ENCODE measurements at places on chromosomes 3 and 15.

DNA sequence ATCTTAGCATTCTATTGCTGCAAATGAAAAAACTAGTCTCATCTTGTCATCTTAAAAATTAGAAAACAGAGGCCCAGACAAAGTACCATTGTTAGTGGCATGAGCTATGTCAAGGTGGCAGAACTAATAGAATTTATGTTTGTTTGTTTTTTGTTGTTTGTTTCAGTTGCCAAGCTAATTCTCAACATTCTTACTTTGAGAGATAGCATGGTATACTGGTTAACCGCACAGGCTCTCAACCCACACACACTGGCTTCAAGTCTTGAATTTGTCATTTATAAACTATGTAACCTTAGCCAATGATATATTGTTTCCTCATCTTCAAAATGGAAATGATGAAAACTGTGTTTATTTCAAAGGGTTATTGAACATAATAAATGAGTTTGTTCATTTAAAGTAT, 367.6 kb upstream of the PLSCR5 start:
- peak; percentile 15 for DNase-seq

- no peak for DNase-seq
These were observed 27.2 kb upstream of the LMOD3 start for GRCh38 chr3:69149586-69149985.

DNA sequence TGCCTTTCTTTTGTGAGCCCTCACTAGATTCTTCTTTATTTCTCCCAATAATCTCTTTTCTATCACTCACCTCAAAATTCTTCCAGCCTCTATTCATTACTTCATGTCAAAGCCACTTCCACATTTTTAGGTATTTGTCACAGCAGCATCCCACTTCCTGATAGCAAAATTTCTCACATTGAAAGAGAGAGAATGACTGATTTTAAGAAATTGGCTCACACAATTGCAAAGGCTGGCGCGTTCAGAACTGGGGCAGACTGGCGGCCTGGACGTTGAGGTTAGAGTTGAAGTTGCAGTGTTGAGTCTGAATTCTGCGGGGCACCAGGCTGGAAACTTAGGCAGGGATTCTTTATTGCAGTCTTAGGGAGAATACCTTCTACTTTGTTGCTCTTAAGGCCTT, 117.9 kb downstream of the LRRC28 start:
- no peak for DNase-seq

GRCh38 chr15:70492240-70493177, 270.8 kb downstream of the UACA start:
- peak; percentile 90 for DNase-seq

DNA sequence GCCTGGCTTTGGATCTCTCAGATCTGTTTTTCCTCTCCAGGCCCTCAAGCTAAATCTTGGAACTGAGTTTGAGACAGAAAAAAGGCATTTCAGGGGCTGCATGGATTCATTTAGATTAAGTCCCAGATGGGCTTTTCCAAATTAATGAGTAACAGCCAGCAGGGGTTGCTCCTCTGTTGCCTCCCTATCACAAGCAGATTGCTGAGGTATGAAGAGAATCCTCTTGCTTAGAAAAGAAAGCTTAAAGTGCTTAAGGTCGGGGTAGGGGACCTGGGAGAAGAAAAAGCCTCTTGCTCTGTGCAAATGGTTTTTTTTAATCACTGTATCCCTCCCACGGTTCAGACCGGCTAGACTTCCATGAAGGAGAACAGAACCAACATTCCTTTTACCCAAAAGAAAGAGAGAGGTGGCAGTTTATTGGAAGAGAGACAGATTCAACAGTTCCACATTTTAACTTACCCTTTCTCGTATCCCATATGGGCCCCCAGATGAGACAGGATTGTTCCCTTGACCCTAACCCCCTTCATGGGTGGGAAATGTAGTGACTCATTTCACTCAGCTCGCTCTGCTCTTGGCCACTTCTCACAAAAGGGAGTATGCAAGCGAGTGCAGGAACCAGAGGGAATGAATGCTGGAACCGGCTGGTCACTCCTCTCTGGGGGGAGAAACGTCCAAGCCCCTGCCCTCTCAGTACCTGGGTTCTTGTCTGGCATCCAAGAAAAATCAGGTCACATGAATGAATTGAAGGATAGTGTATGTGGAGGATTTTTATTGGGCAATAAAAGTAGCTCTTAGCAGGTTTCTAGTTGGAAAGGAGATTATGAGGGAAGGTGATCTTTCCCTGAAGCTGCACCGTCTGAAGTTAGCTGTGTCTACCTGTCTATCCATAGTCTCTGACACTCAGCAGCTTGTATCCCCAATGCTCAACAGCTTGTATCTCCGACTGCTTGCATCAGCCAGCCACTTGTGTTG, 745.2 kb downstream of the SI start:
- DNase-seq, result peak; percentile 9

- no peak for DNase-seq
These were observed 25.1 kb downstream of the ALDH1L1 start for GRCh38 chr3:126155280-126155640.

GRCh38 chr15:101167753-101168462, 83.9 kb downstream of the CHSY1 start:
- DNase-seq, result peak; percentile 64

DNA sequence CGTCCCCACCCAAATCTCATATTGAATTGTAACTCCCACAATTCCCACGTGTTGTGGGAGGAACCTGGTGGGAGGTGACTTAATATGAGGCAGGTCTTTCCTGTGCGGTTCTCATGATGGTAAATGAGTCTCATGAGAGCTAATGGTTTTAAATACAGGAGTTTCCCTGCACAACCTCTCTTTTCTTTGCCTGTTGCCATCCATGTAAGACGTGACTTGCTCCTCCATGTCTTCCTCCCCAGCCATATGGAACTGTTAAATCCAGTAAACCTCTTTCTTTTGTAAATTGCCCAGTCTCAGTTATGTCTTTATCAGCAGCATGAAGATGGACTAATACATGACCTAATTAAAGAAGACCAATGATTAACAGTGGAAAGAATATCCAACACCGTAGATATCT, 56.6 kb downstream of the SSR3 start:
- no peak for DNase-seq

DNA sequence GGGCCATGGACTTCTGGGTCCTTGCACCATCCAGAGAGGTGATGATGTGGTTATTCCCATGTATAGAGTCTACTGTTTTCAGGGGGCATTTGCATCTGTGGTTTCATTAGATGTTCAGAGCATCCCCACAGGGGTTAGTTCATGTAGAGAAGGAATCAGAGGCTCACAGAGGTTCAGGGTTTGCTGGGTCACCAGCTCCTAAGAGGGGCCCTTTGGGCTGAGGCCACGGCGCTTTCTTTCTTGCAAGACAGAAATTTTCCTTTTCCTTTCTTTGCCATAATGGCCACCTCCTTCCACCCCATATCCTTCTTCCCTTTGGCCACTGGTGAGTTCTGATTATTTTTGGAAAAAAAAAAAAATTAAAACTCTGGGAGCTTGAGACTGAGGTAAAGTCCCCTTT, 62.3 kb downstream of the APBA2 start:
- DNase-seq, result no peak

GRCh38 chr3:35120026-35120425, 519.3 kb upstream of the ARPP21 start:
- no peak for DNase-seq

DNA sequence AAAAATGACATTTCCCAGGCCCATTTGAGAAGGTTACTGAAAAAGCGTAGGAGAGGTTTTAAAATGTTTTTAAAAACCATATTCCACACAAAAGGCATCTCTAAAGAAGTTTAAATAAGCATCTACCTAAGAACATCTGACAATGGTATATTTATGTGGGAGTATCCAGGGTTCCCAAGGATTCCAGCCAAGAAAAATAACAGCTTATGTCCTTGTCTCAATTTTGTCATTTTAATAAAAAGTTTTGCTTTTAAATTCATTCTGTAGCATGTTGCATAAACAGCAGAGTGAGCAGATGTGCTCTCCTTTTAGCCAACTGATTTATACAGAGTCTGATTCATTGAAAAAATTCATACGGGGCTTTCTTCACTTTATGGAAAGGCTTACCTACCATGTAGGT, 129.9 kb downstream of the LRRC3B start:
- DNase-seq, result no peak

- DNase-seq, result no peak
These were observed 147.1 kb upstream of the LPP start for GRCh38 chr3:188006726-188007393.

- no peak for DNase-seq
These were observed 33.0 kb downstream of the BLM start for GRCh38 chr15:90750186-90750585.

DNA sequence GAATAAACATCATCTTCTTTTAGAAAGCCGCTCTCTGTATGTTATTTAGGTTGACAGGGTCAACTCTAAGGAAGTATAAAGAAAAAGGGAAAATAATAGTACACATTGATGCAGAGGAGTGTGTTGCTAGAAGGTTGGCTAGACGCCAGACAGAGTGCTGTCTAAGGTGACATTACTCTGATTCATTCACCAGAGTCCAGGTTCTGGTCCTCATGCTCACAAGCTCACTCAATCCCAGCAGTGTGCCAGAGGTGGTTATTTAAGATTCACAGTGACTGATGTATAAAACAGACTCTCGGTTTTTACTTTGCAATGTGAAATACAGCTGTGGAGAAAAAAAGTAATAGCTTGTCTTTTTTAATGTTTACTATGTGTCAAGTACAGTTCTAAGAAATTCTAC, 1.7 kb downstream of the CFAP44 start:
- DNase-seq, result no peak

GRCh38 chr15:79436037-79436780, 4.1 kb downstream of the MINAR1 start:
- DNase-seq, result no peak

- no peak for DNase-seq
These were observed 374.9 kb downstream of the PLCL2 start for GRCh38 chr3:17259685-17260084.

- peak; percentile 75 for DNase-seq
These were observed 22.9 kb downstream of the FYCO1 start for GRCh38 chr3:45972534-45973402.

DNA sequence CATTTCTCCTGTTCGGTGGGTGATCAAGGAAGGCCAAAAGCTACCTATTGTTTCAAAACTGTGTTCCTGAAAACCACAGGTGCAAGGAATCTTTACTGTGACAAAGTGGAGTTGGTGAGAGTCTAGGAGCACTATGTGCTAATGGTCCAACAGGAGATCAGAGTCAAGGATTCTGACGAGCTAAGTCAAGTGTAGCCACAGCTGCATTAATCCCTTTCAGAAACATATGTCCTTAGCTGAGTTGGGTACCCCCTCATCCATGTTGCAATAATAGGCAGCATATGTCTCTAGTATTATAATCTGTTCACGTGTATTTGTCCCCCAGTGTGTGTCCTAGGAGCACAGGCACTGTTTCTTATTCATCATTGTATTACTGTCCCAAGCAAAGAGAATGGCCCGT, 1.7 kb downstream of the VPS39 start:
- DNase-seq, result no peak

DNA sequence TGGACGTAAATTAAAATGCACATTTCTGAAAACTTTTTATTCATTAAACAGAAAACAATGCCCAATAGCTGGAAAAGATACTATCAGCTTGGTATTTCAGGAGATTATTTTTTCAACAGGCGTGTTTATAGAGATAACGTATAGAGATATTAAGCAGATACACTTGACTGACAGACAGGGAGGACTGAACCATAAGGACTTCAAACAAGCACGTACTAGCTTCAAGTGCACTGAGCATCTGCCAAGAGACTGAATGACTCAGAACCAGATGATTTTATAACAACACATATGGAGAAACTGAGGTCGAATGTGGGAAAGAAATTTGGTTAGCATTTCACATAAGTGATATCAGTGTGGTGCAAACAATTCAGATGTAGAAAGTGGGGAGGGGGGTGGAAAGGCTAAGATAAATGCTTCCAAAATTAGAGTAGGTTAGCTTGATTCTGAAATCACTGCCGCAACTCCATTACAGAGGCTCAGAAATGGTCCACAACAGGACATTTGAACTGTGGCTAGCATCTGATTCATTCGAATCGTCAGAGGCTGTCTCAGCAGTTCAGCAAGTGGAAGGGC, 103.5 kb downstream of the SEMA6D start:
- DNase-seq, result peak; percentile 15

GRCh38 chr3:39122813-39123212, 15.3 kb downstream of the TTC21A start:
- DNase-seq, result no peak

DNA sequence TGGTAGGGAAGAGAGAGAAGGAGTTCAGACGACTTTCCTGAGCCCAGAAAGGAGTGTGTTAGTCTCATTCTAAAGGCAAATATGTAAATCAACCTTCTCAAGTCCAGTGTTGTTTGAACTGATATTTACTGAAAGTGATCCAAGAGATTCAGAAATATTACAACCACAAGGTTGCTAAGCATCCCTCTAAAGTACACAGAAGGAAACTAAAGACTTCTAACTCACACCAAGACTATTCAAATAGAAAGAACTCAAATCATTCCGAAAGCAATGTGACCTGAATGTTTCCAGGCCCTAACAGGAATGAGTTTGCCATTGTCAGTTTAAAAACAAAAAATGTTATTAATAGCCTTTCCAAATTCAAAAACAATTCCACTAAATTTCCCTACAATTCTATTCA, 56.9 kb upstream of the VGLL3 start:
- no peak for DNase-seq

DNA sequence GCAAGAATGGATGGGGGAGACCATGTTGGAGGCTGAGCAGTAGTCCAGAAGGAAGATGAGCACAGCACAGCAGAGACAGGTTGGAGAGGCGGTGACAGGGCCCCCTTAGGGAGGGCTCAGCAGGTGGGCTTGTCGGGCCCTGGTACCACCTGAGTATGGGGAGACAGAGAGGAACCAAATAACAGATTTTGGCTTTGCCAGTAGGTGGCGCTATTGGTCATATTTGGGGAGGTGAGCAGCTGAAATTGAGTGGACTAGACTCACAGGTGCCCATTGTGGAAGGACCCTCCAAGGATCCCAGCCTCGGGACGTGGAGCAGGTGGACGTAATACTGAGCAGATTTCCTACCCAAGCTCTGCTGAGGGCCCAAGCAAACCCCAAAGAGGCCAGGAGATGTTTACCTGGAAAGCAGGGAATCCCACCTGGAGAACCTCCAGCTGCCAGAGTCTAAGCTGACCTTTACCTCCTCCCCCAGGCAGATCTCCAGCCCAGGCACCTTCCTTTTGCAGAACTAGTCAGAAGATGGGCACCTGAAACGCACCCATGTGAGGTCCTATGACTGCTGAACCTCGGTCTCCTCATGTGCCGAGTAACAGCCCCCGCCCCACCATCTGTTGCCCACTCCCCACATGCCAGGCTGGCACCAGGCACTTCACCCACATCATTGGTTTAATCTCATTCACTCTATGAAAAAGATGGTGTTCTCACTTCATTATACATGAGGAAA, 24.6 kb upstream of the CORO2B start:
- DNase-seq, result peak; percentile 73

DNA sequence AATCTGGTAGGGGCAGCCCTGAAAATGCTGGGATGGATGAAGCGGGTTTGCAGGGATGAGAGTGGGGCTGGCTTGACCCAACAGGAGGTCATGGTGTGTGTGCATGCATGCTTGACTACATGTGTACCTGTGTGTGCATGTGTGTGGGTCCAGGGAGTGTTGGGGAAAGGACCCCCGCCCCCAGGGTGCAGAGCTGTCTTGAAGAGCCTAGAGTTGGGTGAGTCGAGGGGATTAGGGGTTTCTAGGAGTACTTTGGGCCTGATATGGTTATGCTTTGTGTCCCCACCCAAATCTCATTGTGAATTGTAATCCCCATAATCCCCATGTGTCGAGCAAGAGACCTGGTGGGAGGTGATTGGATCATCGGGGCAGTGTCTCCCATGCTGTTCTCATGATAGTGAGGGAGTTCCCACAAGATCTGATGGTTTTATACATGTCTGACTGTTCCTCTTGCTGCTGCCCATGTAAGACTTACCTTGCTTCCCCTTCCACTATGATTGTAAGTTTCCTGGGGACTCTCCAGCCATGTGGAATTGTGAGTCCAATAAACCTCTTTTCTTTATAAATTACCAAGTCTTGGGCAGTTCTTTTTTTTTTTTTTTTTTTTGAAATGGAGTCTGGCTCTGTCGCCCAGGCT, 5.2 kb upstream of the LCTL start:
- no peak for DNase-seq
